ENCODE measurements at places on chromosomes 3 and 15.

GRCh38 chr3:127149621-127150310 is 43.2 kb upstream of the PRR23E start:
- no peak for DNase-seq

GRCh38 chr3:169458752-169459151 is 204.8 kb downstream of the MECOM start:
- DNase-seq = no peak

GRCh38 chr3:48595526-48596121 is 495 bp upstream of the COL7A1 start:
- DNase-seq = peak; percentile 93

- peak; percentile 66 for DNase-seq
These were observed 35.7 kb upstream of the ACTL6A start for GRCh38 chr3:179526989-179527391.

- no peak for DNase-seq
These were observed 7.3 kb downstream of the CSRNP1 start for GRCh38 chr3:39146083-39146501.

DNA sequence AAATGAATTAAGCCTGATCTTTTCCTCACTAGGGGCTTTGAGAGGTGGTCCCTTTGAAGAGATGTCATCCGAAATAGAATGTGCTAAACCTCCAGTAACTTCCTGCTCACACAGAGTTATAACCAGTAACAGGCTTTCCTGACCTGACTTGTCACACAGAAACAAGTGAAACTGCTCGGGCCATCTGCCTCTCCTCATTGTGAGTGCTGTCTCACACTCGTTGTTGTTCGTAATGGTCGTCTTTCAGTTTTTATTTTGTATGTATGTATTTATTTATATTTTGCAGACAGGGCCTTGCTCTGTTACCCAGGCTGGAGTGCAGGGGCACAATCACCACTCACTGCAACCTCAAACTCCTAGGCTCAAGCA is 24.0 kb downstream of the ACSBG1 start:
- DNase-seq = no peak

GRCh38 chr15:92605225-92605944 is 50.2 kb downstream of the FAM174B start:
- no peak for DNase-seq

GRCh38 chr15:42918047-42918446 is 2.5 kb downstream of the TTBK2 start:
- no peak for DNase-seq

DNA sequence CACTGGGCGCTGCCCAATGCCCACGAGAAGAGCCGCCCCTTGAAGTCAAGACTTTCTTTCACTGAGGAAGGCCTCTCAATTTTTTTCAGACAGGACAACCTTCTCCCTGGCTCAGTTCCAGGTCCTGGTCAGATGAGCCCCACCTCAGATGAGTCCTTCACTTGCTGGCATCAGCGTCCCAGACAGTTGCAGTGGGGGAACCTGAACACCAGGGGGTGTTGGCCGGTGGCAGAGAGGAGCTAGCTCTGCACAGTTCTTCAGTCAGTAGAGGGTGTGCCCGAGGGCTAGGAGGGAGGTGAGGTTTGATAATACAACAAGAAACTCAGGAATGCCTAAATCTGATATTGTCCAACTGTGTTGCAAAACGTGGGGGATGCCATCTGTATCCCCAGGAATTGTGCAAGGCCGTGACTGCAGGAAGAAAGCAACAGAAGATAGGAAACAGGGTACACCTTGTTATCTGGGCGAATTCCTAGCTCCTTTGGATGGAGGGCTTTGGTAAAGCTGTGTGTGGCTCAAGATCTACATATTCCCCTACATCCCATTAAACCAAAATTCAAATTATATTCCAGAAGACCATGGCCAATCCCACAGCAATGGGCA is 34.3 kb downstream of the CCR3 start:
- no peak for DNase-seq

- DNase-seq = peak; percentile 60
These were observed 584.4 kb upstream of the TBL1XR1 start for GRCh38 chr3:177781686-177782161.

DNA sequence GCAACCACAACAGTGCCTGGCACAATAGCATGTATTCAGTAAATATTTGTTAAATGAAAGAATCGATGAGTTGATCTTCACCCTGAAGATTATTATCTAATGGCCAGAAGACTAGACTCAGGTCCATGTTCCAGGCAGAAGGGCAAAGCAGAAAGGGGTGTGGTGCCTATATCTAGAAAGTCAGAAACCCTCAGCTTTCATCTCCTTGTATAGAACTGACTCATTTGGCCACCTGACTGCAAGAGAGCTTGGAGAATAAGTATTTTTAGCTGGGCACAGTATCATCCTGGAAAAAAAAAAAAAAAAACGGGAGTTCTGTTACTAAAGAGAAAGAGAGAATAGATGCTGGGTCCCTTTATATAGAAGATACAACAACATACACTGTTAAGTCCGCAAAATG is 69.7 kb upstream of the SPRED1 start:
- no peak for DNase-seq

Measured in HFF-Myc (cell line).